ENCODE measurements at places on chromosomes 16 and 17.

DNA sequence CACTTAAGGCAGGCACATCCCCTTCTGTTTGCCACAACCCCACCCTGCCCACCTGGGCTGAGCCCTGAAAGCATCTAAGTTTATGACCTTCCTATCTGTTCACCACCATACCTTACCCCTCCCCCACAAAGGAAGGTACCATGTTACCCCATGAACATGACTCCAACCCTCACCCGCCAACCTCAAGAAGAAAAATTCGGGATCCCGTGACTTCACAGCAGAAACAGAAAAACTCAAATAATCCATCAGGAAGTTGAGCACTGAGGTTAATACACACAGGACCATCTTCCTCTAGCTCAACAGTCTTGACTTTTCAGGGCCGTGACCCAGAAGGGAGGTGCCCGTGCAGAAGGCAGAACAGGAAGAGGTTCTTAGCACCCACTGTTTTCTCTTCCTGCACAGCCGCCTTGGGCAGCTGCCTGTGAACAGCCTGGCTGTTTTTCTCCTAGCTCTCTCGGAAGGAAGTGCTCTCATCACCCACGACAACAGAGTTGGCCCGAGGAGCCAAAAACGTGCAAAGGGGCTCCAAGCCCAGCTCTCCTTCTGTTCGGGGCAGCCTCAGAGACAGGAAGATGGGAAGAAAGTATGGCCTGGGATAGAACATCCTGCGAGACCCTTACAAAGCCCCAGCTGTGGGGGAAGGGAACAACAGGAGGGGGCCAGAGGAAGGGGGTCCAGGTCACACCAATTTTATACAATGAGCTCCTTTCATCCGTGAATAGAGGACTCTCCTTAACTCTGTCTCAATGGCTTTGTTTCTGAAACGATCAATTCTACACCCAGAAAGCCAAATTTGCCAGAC is 101.1 kb downstream of the XYLT1 start:
- no peak for DNase-seq

- DNase-seq: no peak
Measured at GRCh38 chr16:63774302-63774701, 1347.6 kb downstream of the CDH11 start.

- DNase-seq: no peak
Measured at GRCh38 chr17:82267575-82268379, 5.7 kb downstream of the CSNK1D start.

- DNase-seq: no peak
Measured at GRCh38 chr16:67844497-67844896, 2.2 kb upstream of the NUTF2 start.

Data from mesothelial cell of epicardium (in vitro differentiated cells).